ENCODE measurements at places on chromosomes 11 and 22.

DNA sequence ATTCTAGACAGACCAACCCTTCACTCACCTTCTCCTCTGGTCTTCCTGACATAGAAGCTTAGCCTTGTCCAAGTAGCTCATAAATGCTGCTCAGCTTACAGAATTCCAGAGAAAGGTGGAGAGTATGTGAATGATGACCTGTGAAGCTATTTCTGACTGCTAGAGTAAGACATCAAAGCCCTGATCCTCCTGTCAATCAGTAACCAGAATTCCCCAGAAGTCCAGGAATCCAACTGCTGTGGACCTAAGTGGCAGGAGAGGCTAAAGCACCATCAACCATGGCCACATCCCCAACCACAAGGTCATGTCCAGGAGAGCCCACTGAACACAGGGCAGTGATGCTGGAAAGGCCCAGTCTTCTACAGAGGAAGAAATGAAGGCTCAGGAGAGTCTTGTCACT is 2.6 kb downstream of the OR51G2 start:
- DNase-seq = no peak

GRCh38 chr11:43518408-43519160 is 159.9 kb downstream of the TTC17 start:
- no peak for DNase-seq

DNA sequence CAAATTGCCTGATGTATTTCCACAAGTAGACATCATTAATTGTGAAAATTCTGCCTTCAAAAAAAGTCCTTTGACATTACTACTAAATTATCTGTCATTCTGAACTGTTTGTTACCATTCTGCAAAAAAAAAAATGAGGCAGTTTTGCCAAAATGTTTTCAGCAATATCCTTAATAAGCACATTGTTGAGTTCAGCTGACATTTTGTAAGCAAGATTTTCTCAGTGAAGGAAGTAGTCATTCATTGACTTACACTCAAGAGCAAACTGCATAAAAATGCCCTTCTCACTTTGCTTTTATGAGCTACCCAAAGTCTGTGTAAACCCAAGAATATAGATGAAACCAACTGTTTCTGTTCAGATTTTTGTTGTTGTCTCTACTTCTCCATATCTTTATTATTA is 125.9 kb downstream of the UVRAG start:
- DNase-seq = no peak

- no peak for DNase-seq
Observed at GRCh38 chr11:36354221-36355003, 58.3 kb downstream of the PRR5L start.

- no peak for DNase-seq
Observed at GRCh38 chr11:21774212-21774611, 418.7 kb upstream of the ANO5 start.

- DNase-seq = no peak
Observed at GRCh38 chr11:120137611-120138521, at the start of gene TRIM29. Gene TRIM29 (minus strand): TSS chr11:120138113. CDS start chr11:120138031, 82 bp downstream.

- DNase-seq = no peak
Observed at GRCh38 chr22:29641700-29642330, 38.4 kb downstream of the NF2 start.

GRCh38 chr11:19403196-19403895 is 162.6 kb upstream of the E2F8 start:
- no peak for DNase-seq

DNA sequence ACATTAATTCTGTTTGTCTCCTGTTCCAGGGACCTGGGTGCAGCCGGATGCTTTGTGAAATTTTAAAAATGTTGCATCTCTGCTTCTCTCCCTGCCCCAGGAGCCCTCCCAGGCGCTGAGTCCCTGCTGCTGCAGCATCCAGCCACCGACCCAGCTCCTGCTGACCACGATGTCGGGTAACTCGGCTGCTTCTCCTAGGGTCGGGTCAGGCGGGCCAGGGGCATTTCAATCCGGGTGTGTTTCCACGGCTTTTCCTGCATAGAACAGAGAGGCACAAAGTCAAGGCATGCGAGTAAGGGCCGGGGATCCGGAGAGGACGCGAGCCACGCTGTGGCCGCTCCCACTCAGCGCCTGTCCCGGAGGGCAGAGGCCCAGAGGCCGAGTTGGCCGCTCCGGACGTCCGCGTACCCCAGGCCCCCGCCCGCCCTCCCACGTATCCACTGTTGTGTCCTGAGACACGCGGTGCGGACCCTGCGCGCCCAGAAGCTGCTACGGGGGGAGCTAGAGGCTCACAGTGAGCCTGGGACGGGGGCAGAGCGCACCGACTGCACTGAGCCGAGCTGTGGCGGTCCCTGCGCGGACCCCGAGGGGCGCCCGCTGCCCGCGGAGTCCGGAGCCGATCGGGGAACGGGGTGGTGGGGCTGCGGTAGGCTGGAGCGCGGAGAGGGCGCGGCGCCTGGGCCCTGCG is at the start of gene POU2AF3:
Gene POU2AF3 (plus strand): TSS at position 134 of the 688 bp plus-strand sequence. CDS start 36 bp downstream, at position 170.
- DNase-seq = no peak

DNA sequence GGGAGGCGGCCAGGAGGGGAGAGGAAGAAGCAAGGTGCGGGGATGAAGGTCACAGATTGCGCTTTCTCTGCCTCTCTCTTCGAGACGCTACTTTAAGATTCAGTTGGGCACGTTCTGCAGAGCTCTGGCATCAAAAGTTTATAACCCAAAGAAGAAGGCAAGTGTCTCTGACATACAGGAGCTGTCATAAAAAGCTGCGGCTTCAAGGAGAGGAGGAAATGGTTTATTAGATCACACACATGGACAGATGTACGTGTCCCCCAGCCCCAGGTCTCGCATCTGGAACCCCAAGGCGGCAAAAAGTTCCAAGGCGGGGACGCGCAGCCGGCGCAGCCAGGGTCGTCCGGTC is 589.0 kb downstream of the OPCML start:
- DNase-seq = no peak

DNA sequence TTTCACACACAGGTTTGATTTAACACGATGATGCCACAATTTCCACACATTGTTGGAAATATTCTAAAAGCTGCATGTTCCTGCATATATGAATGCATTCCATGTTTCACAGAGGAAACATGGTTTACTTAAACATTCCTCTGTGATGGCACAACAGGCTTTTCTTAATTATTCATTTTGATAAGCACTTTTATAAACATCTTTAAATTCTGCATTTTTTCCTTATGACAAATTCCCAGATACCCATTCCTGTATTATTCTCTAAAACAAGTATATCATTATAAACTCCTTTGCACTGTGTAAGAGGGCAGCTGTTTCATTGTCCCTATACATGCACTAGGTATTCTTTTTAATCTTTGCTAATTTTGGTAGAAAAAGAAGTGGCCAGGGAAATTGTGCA is 532.3 kb downstream of the SOX6 start:
- no peak for DNase-seq

DNA sequence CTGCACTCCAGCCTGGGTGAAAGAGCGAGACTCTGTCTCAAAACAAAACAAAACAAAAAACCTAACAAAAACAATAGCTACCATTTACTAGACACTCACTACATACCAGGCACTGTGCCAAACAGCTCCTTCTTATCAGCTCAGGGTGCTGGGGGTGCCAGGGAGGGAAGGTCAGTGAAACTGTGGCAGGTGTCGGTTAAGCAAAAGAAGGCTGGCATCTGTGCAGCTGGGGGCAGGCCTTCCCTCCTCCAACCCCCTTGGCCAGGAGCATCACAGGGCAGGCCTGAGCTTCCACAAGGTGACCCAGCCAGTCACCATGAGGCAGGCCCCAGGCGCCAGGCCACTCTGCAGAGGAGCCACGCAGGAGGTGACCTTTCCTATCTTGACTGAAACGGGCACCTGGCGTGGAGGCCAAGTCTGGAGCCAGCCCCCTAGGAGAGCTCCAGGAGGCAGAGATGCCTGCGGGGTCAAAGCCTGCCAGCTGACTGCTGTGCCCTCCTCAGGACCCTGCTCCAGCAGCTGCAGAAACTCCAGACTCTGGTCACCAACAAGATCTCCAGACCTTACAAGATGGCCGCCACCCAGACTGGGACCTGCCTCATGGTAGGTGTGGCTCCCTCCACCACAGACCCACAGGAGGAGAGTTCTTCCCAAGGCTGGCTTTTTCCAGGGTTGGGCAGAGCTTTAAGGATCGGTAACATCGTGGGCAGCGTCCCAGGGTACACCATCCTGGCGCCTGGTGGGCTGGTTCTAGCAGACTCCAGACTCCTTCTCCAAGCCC is 31.3 kb upstream of the DGKZ start:
- no peak for DNase-seq

GRCh38 chr22:28978158-28978557 is 83.5 kb downstream of the C22orf31 start:
- no peak for DNase-seq

DNA sequence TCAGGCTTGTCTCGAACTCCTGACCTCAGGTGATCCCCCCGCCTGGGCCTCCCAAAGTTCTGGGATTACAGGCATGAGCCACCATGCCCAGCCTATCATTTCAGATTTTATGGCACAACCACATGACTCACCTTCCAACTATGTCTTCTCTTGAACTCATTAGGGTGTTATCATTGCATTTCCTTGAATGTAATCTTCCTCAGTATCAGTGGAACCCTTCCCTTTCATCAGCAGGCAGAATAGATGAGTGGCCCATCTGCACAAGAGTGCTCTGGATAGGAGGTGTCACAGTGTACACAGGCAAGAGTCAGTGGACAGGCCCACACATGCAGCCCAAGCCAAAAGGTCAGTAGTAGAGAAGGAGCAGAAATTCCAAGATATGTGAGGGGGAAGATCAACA is 29.1 kb upstream of the AQP11 start:
- DNase-seq = no peak

- peak; percentile 63 for DNase-seq
Observed at GRCh38 chr22:50544078-50544745, 1.5 kb upstream of the KLHDC7B start.

DNA sequence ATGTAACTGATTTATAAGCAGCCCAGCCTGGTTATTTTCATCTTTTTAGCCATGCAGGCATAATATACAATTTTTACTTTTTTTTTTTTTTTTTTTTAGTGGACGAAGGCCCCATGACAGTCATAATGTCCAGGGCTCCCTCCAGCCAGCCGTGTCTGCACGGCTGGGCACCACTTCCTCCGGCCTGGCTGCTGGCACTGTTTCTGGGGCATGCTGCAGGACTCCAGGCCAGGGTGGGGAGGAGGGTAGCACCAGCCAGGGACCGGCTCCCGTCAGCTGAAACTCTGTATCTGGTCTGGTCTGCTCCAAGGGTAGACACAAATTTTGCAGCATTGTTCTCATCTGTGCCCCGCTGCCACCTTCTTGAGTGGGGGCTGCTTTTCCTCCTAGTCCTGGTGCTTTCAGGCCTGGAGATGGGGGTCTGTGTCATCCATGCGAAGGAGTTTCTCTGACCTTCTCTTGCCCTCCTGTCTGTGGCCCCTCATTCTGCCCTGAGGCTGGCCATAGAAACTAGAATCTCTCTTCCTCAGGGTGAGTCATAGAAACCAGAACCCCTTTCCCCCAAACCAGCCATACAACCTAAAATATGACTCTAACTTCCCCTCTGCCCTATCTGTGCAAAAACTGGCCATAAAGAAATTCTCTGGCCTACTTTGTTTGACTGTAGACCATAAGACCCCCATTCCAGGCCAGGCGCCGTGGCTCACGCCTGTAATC is 9.2 kb upstream of the RRP7A start:
- no peak for DNase-seq

- no peak for DNase-seq
Observed at GRCh38 chr11:66119348-66120133, 49.5 kb downstream of the PACS1 start.

DNA sequence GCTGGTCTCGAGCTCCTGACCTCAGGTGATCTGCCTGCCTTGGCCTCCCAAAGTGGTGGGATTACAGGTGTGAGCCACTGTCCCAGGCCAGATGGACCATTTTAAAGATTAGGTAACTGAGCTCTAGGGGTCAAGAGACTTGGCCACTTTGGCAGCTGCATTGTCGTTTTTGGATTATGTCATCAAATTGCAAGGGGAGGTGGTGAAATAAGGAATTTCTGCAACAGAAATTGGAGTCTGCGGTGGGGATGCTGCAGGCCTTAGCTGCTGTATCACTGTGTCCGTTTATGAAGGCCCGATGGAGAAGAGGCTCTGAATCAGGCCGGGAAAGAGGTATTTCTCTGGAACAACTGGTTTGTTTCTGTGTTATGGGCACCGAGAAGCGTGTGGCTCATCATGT is 34.6 kb downstream of the PTPRJ start:
- no peak for DNase-seq

DNA sequence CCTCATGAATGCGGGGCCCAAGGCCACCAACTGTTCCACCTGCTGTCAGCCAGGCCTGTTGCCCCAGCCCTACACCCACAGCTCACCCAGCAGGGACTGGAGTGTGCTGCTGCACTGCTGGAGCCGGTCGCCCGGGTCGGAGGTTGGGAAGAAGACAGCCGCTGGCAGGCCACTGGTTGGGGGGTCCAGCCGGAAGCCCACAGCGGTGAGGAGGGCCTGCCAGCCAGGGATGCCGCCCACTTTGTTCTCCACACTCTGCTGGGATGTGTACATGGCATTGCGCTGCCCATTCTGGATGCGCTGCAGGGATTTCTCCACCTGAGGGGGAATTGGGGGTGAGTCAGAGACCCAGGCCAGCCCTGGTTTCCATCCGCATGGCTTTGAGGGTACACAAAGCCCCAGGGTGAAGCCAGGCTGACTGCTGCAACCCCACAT is 74.2 kb upstream of the PITPNB start:
- no peak for DNase-seq

DNA sequence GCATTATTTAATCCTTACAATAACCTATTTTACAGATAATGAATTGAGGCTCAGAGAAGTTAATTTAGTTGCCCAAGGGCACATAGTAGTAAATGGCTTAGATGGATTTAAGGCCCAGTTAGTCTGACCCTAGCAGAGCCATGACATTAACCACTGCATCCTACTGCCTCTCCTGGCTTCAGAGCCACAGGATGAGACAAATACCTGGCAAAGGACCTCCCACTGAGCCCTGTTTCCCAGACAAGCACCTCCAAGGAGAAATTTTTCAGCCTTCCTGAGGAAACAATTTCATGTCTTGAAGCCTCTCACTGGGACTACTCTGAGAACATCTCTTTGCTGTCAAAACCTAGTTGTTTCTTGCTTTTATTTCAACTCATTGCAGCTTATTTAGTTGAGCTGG is 28.4 kb downstream of the IZUMO1R start:
- DNase-seq = no peak
